ENCODE measurements at places on chromosomes 16 and 17.

DNA sequence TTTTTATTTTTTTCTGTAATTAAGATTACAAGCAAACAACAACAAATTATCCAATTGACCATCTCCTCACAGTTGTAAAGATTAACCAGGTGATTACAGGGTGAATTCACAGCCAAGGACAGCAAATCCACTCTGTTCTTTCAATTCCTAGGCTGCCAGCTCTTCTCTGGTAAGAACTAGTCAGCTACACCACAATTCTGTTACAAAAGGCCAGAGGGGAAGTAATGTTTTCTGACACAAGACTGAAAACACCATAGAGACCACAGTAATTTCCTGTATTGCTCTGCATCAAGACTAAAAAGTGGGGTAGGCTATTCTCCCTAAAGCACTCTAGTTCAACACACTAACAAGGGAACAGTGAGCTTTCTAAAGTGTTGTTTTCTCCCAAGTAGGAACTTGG lies 10.6 kb downstream of the CA10 start:
- no peak for DNase-seq

GRCh38 chr16:23511731-23512130 lies 1.4 kb upstream of the GGA2 start:
- no peak for DNase-seq

DNA sequence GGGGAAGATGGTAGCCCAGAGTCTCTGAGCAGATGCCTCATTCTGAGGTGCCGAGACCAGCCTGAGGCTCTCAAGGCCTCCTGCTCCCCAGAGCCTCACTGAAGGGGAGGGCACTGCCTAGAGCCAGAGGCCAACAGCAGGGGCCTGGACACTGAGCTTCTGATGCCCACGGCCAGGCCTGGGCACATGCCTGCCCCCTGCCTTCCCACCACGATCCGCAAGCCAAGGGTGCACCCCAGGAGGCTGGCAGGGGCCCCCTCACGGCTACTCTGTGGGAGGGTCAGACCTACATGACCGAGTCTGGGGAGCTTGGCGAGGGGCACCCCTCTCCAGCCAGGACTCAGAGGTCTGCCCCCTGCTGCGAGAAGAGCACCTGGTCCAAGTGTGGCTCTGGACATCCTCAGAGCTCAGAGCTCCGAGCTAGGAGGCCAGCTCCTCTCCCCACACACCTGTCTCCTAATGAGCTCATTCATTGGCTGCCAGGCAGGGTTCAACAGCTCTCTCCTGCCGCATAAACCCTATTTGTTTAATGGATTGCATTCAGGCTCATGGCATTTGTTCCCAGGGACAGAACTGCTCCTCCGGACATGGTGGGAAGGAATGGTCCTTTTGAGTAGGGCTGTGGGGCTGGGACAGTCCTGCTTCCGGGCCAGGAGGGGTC lies 13.9 kb downstream of the OTOP3 start:
- no peak for DNase-seq

- DNase-seq, result no peak
These were observed 12.7 kb downstream of the TMEM11 start for GRCh38 chr17:21201298-21201595.

- DNase-seq, result no peak
These were observed 19.4 kb downstream of the SCPEP1 start for GRCh38 chr17:56997313-56997712.

DNA sequence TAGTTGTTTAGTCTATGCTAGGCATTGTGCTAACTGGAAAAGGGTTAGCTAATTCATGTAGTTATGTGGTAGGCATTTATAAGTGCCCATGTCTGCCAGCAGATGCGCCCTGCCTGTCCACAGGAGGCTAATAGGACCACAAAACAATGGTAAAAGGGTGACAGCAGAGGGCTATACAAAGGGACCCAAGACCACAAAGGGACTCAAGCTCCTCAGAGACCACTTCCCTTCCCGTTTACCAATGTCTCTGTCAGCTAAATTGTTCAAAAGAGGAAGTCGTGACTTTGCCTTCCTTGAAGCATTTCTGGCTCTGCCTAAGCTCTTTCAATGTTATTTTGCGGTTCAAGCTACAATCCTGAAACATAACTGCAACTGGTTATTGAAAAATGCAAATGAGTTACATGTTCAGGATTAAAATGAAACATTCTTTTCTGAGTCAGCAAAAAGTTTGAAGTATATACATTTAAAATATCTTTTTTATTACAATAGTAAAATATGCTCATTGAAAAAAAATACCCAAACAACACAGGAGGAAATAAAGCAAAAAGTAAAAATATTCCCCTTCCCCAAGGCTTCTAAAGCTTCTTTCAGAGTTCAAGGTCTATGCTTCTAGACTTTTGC lies 149.2 kb downstream of the MAF start:
- DNase-seq, result no peak

DNA sequence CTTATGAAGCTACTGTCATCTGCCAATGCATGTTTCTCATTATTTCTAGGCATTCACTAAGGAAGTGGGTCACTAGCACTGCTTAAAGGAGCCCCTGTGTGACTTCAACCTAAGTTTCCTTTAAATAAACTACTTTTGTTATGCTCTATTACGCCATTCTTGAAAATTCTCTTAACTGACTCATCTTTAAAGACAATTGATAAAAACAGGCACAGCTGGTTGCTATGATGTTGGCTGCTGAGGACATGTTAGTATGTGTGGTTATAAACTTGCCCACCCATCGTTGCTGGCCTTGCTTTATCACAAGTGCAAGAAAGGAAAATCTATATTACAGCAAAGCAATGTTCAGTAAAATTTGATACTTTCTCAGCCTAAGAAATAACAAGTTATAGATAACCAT lies 75.8 kb upstream of the CNTNAP4 start:
- DNase-seq, result no peak

GRCh38 chr16:21565861-21566669 lies 33.3 kb upstream of the METTL9 start:
- no peak for DNase-seq

DNA sequence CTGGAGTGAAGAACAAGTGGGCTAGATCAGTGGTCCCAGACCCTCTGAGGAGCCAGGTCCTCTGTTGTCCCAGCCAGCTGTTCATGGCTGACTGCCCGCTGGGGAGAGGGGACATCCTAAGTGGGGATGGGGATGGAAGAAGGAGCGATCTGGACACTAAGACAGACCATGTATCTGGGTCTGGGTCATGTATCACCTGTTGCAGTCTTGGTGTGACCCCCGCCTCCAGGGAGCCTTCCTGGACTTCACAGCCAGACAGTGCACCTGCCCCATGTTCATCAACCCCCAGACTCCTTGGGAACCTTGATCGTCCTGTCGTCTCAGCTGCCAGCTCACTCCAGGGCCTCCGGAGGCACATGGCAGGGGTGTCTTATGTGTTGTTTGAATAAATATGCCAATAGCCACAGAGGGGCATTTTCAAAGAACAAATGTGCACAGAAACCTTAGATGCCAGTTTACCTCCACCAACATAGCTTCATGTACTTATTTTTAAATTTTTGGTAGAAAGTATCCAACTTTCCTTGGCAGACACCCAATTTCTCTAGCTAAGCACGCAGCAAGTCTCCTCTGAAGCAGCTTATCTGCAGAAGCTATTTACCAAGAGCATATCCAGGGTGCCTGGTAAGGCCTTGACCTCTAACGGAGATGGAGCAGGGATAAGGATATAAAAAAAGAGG lies 43.2 kb downstream of the CRISPLD2 start:
- no peak for DNase-seq

DNA sequence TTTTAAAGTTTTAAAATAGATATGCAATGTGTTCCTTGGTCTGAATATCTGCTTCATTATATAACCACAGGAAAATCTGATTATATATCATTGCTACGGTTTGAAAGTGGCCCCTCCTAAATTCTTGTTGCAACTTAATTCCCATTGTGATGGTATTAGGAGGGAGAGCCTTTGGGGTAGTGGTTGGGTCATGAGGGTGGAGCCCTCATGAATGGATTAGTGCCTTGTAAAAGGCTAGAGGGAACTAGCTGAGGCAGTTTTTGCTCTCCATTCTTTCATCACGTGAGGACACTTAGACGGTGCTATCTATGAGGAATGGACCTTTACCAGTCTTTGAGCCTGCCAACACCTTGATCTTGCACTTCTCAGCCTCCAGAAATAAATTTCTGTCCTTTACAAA lies 7.6 kb downstream of the ABCA6 start:
- no peak for DNase-seq

DNA sequence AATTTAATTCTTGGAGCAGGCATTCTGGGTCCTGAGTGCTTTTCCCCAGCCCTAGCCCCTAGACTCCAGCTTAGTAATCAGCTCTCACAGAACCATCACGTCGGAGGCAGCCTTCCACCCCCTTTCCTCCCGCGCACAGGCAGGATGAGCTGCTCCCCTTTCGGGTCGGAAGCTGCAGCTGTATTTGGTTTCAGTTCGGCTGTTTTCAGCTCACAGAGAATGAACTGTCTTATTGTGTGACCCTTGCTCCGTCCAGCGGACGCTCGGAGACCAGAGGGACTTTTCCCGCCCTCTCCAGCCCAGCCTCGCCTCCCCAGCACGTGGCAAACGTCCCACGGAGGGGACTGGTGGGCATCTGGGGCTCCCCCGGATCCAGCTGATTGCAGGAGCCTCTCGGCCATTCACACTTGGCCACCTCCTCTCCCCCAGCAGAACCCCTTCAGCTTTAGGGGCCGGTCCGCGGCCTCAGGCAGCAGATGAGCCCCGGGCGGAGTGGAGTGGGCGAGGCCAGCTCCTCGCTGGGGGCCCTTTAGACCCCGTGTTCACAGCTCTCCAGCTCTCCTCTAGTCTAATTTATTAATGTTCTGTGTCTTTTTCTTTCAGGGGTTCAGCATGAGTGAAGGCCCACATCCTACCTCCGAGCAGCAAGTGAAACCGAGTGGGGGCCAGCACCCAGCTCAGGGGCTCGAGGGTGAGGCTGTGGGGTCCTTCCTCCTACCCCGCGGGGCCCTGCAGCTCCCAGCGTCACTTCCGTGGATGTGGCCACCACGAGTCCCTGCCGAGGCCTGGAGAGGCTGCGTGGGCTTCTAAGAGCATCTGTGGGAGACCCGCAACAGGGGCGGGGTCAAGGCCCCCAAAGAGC lies 863 bp upstream of the UTS2R start:
- DNase-seq, result no peak

DNA sequence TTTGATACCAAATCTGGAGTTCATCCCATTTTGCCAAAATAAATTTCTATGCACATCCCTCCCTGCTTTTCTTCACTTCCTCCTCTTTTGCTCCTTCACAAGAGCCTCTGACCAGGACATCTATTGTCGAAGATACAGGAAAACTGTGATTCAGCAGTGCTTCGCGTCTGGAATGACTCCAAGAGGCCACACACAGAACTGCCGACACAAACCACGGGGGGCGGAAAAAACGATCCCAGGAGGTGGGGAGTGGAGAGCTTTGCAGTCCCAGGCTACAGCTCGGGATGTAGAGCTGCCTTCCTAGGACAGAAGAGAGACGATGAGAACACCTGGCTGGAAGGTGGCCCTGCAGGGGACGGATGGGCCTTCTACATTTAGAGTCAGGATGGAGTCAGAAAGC lies 102.8 kb downstream of the XYLT1 start:
- peak; percentile 60 for DNase-seq

- no peak for DNase-seq
These were observed 81.9 kb upstream of the HNF1B start for GRCh38 chr17:37826497-37827430.

GRCh38 chr17:69143151-69143550 lies 1.5 kb upstream of the ABCA6 start:
- DNase-seq, result no peak

- no peak for DNase-seq
These were observed at the start of gene CDH16 for GRCh38 chr16:66918803-66919568. TSS of gene CDH16 (minus strand) at chr16:66918885. CDS start at chr16:66918065, 820 bp downstream.

DNA sequence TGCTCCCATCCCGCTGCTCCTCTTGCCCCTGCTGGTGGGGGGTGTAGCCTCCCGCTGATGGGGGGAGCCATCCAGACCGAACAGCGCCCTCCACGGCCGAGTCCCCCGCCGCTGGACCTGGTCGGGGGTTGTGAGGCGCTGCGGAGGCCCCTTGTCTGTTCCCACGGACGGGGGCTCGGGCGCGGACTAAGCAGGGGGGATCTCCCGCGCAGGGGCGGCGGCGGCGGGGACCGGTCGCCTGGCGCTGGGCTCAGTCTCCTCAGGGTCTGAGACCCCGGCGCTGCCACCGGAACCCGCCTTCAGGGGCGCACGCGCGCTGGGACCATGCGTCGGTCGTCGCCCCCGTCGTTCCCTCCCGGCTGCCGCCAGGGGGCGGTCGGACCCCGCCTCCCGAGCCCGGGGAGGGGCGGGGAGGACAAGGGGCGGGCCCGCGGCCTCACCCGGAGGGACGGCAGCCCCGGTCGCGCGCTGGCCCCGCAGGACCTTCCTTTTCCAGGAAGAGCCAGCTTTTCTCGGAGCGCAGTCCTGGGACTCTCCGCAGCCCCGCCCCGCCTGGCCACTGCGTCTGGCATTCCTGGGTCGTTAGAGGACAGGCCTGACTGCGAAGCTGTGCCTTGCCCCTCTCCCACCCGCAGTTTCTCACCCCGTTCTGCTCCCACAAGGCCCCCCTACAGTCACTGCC lies 6.3 kb upstream of the IL32 start:
- DNase-seq, result peak; percentile 86

GRCh38 chr16:86338403-86339115 lies 171.8 kb upstream of the FOXF1 start:
- no peak for DNase-seq

DNA sequence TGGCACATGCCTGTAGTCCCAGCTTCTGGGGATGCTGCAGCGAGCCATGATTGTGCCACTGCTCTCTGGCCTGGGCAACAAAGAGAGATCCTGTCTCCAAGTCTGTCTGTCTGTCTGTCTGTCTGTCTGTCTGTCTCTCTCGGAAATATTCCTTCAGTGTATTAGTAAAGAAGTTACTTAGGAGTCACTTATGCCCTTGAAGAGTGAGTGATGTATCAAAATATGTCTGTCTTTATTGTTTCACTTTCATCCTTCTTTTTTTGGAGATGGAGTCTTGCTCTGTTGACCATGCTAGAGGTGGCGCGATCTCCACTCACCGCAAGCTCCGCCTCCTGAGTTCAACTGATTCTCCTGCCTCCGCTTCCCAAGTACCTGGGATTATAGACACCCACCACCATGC lies 410.5 kb downstream of the WWOX start:
- no peak for DNase-seq

GRCh38 chr17:3622977-3623594 lies 13.0 kb downstream of the SHPK start:
- DNase-seq, result no peak

DNA sequence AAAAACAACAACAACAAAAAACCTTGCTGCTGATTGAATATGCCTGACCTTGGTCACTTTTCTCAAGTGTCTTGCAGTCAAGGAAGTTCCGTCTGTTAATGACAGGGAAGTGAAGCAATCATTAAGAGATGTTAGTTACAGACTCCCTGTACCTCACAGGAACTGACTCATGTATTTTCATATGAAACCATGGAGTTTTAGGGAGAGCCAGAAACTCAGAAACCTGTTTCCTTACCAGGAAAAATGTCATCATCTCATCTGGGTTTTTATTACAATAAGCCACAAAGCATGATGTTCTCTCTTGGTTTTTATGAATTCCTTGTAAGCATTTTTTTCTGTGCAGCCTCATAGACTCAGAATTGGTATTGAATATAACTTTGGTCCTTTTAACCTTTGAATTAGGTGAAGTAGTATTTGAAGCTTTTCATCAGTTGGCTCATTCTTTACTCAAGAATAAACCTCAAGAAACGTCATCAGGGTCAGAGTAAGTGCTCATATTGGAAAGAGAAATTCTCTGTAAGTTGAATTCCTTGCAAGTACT lies 10.3 kb downstream of the LYRM1 start:
- DNase-seq, result peak; percentile 94

GRCh38 chr16:83549316-83550182 lies 258.2 kb upstream of the HSBP1 start:
- no peak for DNase-seq

GRCh38 chr16:12629271-12629670 lies 174.4 kb downstream of the CPPED1 start:
- no peak for DNase-seq
